ENCODE measurements at places on chromosomes 11 and 22. TPM values are rescaled to one million over a fixed set of nuclear protein-coding genes. Genes with fewer than 3 reads are reported as not detected.

ARHGAP20 gene
- 13.7 TPM for total RNA-seq

DERL3 gene
- 1.2 TPM for total RNA-seq

BTG4 gene
- total RNA-seq, result not detected

NCF4 gene
- total RNA-seq, result 5.1 TPM

DDI1 gene
- not detected for total RNA-seq

C22orf15 gene
- 0.88 TPM for total RNA-seq

SMTNL1 gene
- 0.88 TPM for total RNA-seq

SMIM35 gene
- 0.11 TPM for total RNA-seq

TCF20 gene
- 50.8 TPM for total RNA-seq

OR52N4 gene
- not detected for total RNA-seq

ZNHIT2 gene
- 6.6 TPM for total RNA-seq

All from camera-type eye (tissue), 1 donor.